ENCODE measurements at places on chromosomes 1 and 21.

DNA sequence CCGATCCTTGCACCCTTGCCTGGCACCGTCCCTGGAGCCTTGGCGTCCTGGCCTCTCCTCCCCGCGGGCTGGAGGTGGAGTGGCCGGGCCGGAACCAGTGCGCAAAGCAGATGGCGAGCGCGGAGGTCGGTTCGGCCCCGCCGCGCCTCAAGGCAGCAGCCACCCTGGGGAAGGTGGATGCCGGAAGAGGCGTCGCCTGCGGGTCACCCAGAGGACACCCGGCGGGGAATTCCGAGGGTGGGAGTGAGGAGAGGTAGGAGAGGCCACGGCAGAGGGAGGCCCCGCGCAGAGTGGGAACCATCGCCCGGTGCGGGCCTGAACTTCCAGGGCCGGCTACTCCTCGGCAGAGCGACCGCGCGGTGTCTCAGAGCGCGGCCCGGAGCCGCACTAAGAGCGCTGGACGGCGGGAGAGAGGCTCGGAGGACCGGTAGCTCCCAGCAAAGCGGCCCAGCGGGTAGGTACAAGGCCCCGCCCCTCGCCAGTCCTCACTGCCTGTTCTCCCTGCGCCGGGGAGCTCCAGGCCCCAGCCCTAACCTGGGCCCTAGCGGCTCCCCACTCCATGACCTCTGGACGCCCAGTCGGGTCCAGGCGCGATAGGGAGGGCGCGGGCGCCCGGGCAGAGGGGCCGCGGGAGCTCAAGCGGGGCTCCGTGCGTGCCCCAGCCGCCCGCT, at the start of gene RNF207:
RNF207 (plus strand) TSS at position 271 of the 671 bp plus-strand sequence. CDS start 417 bp downstream, outside the sequence.
- peak; percentile 69 for DNase-seq

- no peak for DNase-seq
Observed at GRCh38 chr1:26739329-26739914, 43.6 kb downstream of the ARID1A start.

GRCh38 chr21:39616211-39616772, 3.6 kb downstream of the B3GALT5 start:
- DNase-seq = no peak

- no peak for DNase-seq
Observed at GRCh38 chr1:18409609-18410237, 71.0 kb upstream of the KLHDC7A start.

GRCh38 chr1:62735491-62736171, 47.4 kb upstream of the DOCK7 start:
- peak; percentile 32 for DNase-seq

DNA sequence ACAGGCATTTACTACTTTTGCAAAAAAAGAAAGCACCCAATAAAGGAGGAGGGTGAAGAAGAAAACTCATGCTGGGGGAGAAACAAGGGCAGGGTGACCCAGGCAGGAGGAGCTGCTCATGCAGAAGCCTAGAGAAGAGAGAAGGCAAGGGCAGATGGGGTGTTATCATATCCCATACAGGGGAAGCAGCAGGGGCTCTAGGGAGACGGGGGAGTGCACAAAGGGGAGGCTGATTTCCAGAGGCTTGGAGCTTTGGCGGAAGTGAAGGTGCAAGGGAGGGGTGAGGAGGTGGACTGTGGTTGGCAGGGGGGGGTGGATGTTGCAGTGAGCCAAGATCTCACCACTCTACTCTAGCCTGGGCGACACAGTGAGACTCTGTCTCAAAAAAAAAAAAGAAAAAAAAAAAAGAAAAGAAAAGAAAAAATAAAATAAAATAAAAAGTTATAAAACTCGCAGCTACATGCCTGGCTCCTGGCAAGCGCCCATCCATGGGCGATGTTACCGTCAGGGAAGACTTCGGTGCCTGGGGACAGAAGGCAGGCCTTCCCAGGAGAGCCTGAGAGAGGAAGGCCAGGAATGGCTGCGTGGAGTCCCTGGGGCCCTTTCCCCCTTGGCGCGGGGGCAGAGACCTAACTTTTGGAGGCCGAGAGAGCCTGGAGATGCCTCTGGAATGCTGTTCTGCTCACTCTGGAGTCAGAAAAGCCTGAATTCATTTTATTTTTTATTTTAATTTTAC, 3.3 kb upstream of the FCN3 start:
- no peak for DNase-seq

GRCh38 chr1:9877962-9878361, 32.1 kb downstream of the CTNNBIP1 start:
- DNase-seq = peak; percentile 89

DNA sequence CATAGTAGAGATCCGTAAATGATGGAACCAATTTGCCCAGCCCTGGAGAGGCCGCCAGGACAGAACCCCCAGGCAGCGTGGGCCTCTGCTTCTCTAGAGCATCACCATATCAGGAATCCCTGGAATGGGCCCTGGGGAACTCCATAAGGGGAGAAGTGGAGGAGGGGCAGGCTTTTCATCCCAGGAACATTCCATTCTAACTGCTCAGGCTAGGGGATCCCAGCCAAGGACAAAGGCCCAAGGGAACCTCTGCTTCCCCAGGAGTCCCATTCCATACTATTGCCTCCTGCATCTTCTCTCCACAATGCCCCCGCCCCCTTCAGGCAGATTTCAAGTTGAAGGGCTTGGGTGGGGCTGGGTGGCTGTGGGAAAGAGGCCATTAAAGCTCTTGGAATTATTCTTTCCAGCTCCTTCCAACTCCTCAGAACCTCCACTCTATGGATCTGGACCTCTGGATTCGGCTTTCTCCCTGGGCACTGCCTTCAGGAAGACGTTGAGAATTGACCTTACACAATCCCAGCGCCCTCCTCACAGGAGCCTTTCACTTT, 6.0 kb downstream of the TRNP1 start:
- peak; percentile 99 for DNase-seq

DNA sequence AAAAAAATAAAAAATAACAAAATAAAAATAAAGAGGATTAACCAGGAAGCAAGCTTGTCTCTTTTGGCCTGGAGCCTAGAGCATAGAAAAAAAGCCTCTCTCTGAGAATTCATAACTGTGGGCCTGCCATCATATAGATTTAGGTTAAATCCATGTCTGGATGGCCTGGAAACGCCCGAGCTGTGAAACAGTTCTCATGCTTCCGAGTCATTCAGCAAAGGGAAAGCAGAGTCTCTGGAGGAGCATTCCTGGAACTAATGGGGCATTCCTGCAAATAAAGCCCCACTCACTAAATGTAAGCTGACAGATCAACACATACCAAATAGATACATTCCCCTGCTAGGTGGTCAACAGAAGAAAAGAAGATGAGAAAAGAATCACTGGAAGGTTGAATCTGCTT, 75.8 kb upstream of the GNG4 start:
- no peak for DNase-seq

- DNase-seq = no peak
Observed at GRCh38 chr21:45401916-45402900, 2.8 kb upstream of the COL18A1 start.

- no peak for DNase-seq
Observed at GRCh38 chr1:203408486-203409481, 57.9 kb upstream of the FMOD start.

GRCh38 chr1:16385659-16386453, 18.8 kb downstream of the SZRD1 start:
- DNase-seq = no peak

GRCh38 chr1:221069178-221069903, 190.1 kb downstream of the HLX start:
- no peak for DNase-seq

GRCh38 chr1:54604572-54605370, 18.6 kb downstream of the FAM151A start:
- peak; percentile 40 for DNase-seq

DNA sequence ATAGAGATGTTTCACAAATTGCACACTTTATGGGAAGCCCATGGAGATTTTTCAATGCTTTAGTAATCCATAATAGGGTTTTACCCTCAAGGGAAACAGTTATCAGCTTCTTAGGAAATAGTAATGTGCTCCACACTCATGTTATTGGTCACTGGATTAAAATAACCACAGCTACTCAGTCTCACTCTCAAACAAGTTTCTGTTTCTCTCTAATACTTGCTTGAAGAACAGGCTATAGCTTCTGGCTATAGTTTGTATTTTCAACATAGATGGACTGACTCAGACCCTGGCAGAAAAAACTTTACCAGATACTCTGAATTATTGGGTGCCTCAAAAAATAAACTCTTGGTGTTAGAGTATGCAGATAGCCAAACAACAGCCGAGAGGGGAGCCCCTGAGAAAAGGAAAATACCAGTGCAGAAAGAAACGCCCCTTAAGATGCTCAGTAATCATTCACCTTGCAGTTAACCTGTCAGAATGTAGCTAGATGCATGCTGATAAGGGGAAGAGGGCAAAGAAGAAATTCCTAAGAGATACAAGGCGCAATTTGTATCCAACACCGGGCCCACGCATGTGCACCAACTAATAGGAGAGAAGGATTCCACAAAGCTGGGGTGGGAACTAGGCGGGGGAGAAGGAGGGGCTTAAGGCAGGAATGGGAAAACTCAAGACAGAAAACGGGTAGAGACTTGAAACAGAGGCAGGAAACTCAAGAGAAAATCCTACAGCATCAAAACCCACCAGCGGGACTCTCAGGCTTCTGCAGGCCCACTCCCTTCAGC, 30.4 kb upstream of the PDE4B start:
- DNase-seq = peak; percentile 46

DNA sequence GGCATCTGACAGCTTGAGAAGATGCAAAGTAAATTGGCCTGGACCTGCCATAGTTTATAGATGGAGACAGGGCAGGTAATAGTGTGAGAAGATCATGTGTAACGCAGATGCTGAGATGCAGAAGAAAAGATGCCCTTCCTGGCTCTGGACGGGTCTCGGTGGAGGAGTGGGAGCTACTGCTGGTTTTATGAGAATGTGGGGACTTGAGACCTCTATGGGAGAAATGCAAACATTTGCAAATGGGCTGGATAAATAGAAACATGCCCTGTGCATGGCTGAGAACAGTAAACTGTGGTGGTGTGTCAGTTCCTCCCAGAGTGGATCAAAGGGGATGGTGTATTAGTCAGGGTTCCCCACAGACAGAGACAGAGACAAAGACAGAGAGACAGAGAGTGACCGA, 21.9 kb downstream of the UBASH3A start:
- no peak for DNase-seq

GRCh38 chr1:112386731-112387346, 9.2 kb upstream of the CTTNBP2NL start:
- DNase-seq = no peak

GRCh38 chr1:4004635-4005430, 104.8 kb upstream of the C1orf174 start:
- DNase-seq = no peak

- no peak for DNase-seq
Observed at GRCh38 chr21:33444499-33444898, 35.3 kb downstream of the TMEM50B start.

DNA sequence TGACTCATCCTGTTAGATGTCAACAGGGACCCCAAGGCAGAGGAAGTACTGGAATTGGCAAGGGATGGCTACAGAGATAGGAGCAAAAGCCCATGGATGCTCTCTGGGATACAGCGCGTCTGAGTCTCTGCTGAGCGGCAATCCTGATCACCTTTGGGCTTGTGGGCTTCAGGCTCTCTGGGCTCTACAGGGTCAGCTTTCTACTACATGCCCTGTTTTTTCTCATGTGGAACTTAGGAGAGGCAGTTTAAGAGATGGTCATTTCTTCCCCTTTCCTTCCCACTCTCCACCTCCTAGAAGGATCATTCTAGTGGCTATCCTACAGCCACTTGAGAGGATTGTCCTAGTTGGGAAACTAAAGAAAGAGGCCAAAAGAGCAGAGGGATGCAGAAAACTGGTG, 1.3 kb downstream of the LINGO4 start:
- no peak for DNase-seq

DNA sequence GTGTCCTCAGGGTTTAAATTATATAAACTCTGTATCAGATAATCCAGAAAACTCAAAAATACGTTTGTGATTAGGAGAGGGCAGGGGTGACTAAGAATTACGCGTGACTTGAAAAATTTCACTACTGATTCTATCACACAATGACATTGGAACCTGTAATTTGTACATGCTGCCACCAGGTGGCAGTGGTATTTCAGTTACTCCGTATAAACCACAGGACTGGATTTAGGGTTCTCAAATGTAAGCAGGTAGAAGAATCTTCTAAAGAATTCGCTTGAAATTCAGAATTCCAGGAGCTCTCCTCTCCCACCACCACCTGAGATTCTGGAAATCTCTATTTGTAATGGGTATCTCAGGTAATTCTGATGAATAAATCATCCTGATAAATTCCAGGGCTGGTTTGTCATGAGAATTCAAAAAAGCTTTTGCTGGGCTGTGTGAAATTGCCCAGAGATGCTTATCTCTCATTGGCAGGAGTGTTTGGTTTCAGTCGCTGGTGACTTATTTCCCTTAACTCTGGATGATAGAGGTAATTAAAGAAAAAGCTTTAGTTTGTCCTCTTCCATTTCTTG, 1.7 kb upstream of the KRTAP7-1 start:
- peak; percentile 30 for DNase-seq

GRCh38 chr21:24220446-24220845, 1386.8 kb downstream of the MRPL39 start:
- DNase-seq = no peak

GRCh38 chr1:178625695-178626094, 99.3 kb upstream of the RALGPS2 start:
- DNase-seq = no peak

DNA sequence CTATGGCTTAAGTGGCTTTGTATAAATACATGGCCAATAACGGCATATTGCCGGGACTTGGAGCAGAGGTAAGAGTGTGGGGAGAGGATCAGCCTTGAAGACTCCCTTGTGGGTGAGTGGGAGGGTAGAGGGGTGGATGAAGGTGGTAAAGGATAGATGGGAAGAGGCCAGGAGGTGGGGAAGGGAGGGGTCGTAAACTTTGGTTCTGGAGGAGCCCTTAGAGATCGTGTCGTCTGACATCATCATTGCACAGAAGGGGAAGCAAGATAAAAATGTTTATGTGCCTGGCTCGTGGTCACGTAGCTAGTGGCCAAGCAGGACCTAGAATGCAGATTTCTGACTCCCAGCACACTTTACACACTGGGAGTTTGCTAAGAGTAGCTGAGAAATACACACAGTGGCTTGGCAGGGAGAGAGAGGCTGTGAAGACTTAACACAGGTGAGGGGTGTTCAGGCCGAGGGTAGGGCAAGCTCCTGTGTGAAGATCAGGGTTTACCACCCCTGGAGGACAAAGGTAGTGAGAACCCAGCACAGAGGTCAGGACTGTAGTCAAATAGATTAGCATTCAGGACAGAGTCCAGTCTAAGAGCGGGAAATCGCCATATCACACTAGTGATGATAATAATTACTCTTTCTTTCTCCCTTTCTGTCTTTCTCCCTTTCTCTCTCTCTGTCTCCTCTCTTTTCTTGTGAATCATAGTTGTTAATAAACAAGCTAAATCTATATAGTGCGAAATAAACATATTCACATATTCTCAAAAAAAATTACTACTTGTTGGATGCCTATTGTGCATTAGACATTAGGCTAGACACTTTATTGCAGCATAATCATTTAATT, 75.5 kb downstream of the LRRC8D start:
- DNase-seq = no peak

- no peak for DNase-seq
Observed at GRCh38 chr1:37922767-37923550, 23.9 kb downstream of the INPP5B start.

GRCh38 chr1:244035358-244035757, 15.7 kb upstream of the ZBTB18 start:
- no peak for DNase-seq
